ENCODE measurements at places on chromosomes 12 and 14. TPM values are rescaled to one million over a fixed set of nuclear protein-coding genes. Genes with fewer than 3 reads are reported as not detected.

Gene GRIP1
- 0.96 TPM for total RNA-seq

Gene CD4
- total RNA-seq = 0.28 TPM

Gene CLEC7A
- not detected for total RNA-seq

Gene RNASE3
- total RNA-seq = not detected

Gene TOGARAM1
- 13.0 TPM for total RNA-seq

Gene TAS2R10
- under 0.01 TPM for total RNA-seq

Gene RIMKLB
- 31.8 TPM for total RNA-seq

Gene WSCD2
- not detected for total RNA-seq

Gene SOX5
- 4.8 TPM for total RNA-seq

Gene ACSM4
- not detected for total RNA-seq

Gene NTS
- not detected for total RNA-seq

Gene ESPL1
- total RNA-seq = 10.0 TPM

Gene NYNRIN
- total RNA-seq = 6.8 TPM

Gene PRH1
- total RNA-seq = 18.3 TPM

Gene GCN1
- total RNA-seq = 102 TPM

Gene DPPA3
- total RNA-seq = not detected

Gene GPRC5A
- total RNA-seq = 18.6 TPM

Gene SPX
- 0.38 TPM for total RNA-seq

Gene HOTAIR
- not detected for total RNA-seq

Gene KLRC2
- total RNA-seq = not detected

Gene KRT73
- total RNA-seq = not detected

Gene PKP2
- total RNA-seq = 0.38 TPM

Gene HOXC10
- total RNA-seq = not detected

Gene GSC
- total RNA-seq = 0.85 TPM

Gene KCNMB4
- 5.1 TPM for total RNA-seq

Gene FOXN4
- total RNA-seq = not detected

Gene DLGAP5
- 53.7 TPM for total RNA-seq

Gene PTPRR
- 2.8 TPM for total RNA-seq

Gene CCDC198
- total RNA-seq = under 0.01 TPM

Gene SLC17A8
- not detected for total RNA-seq

Gene ANKRD9
- total RNA-seq = 22.6 TPM

Gene CLEC2A
- total RNA-seq = not detected

Gene INSM2
- not detected for total RNA-seq

Gene TAS2R9
- total RNA-seq = not detected

Gene KCNA1
- total RNA-seq = under 0.01 TPM

Gene AQP6
- under 0.01 TPM for total RNA-seq

Measured in regular cardiac myocyte (primary cell).